Stimulated activated CD4-positive, alpha-beta T cell treated with anti-CD3 and anti-CD28 coated beads, Interleukin-1b, Interleukin-23, amount 100 ng/mL, for 24 hours (primary cell): ENCODE measurements at places on chromosomes 16 and 17.

DNA sequence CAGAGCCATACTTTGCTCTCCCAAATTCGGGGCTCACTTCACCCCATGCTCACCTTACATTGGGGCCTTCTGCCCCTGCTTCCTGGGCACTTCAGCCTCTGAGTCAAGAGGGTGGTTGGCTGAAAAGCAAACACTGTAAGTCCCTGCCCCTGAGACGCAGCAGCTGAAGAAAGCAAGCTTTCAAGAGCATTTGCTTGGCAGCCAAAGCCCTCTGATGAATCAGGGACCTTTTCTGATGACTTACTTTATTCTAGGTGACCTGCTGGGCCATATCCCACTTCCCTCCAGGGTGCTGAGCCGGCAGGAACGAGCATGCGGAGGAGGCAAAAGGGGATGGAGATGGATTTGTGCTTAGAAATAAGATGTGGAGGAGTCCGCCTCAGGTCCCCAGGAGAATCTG lies 147.0 kb upstream of the TNRC6C start:
- no peak for DNase-seq

DNA sequence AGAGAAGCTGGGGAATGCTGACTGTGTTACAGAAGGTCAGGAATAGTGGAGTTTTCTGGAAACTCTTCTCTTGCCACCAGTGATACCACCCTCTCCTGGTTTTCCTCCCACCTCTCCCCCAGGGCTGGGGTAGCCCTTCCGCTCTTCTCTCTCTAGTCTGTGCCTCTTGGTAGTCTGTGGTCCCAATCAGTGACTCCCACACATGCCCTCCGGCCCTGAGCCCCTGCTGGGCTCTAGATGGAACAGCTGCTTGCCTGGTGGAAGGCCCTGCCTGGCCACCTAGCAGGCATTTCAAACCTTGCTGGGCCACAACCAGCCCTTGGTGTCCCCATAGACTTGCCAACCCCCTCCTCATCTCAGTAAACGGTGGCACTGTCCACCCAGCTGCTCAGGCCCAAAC lies 15.2 kb upstream of the MTSS2 start:
- no peak for DNase-seq

DNA sequence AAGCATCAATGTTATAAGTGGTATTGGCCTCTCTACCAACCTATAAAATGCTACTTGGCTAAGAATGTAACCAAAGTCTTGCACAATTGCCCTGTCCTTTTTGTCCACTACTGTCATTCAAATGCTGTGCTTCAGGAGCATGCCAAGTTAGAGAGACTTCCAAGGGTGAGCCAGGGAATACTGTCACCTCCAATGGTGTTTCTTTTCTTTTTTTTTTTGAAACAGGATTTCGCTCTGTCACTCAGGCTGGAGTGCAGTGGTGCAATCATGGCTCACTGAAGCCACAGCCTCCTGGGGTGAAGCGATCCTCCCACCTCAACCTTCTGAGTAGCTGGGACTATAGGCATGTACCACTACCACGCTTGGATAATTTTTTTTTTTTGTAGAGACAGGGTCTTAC lies 43.7 kb upstream of the ERN1 start:
- DNase-seq = no peak

DNA sequence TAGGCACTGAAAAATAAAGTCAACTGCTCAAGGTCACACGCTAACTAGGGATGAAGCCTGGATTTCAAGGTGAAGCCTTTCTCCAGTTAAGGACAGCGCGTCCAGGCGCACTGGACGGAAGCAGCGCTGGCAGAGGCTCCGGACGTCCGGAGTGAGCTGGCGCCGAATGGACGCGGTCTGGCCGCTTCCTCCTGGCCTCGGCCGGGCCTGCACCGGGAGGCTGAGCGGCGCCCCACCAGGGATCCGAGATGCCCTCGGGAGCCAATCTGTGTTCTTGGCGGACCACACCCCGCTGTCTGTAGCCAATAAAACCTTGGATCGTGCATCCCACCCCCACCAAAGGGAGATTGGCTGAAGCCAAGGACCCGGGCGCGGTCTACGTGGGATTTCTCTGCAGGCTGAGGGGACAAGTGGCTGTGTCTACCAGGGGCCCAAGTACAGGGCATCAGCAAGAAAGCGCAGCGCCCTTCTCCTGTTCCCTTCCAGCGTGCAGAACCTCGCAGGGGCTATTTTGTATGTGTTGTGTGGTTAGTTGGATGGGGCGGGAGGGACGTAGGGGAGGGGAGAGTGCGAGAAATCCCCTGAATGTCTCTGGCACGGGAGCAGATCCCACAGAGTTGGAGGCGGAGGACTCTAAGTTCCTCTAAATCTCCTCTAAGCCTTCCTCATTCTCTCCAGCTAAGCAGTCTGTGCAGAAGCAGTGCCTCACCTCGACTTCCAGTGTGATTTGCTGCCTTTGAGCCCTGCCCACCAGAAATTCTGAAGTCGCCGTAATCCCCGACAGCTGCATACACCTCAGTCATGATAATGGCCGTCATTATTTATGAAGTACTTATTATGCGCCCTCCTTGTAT lies 2.5 kb upstream of the AKAP10 start:
- no peak for DNase-seq

GRCh38 chr16:46607529-46607928 lies 13.7 kb downstream of the SHCBP1 start:
- no peak for DNase-seq
